Kidney epithelial cell (primary cell): ENCODE measurements at places on chromosomes 7 and 10. TPM values are rescaled to one million over a fixed set of nuclear protein-coding genes. Genes with fewer than 3 reads are reported as not detected.

SFTPA1 gene
- total RNA-seq, result not detected in 2 replicates

GRCh38 chr10:123858907-123859652, 32.5 kb downstream of the CPXM2 start:
- no peak for DNase-seq

- DNase-seq, result no peak
Measured at GRCh38 chr7:91520645-91521044, 256.4 kb downstream of the FZD1 start.

DNA sequence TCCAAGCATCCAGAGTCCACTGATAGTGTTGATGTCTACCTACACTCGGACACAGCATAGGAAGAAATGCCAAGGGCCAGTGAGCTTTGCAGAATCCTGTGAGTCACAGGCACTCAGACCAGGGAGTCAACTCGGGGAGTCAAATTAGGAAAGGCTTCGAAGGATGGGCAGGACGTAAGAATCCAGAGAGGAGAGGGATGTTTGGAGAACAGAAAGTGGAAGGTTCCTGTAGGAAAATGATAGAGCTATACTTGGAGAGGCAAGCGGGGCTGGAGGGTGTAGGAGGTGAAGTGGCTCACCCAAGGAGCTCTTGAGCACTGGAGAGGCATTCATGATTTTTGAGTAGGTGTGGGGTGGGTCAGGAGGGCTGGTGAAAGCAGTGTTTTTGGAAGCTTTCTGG, 3.0 kb downstream of the ZYX start:
- no peak for DNase-seq

GRCh38 chr7:39069896-39070881, 92.5 kb downstream of the POU6F2 start:
- DNase-seq, result no peak

MKI67 gene
- total RNA-seq, result 5.1 and 5.6 TPM in 2 replicates

DNA sequence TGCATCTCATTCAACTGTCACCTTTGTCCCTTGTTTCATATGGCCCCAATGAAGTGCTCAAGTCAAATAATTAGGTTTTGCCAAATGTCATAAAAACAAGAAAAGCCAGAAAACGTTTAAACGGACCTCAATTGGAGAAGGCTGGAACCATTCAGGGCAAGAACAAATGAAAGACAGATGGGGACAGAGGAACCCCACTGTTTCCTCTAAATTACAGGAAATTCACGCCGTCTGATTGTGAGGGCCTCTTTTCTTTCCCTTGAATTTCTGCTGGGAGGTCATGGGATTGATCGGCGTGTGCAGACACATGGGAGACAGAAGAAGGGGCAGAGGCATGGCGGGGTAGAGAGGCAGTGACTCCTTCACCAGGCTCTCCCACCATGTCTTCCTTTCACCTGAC, 656.4 kb downstream of the KCNMA1 start:
- DNase-seq, result no peak

- no peak for DNase-seq
Measured at GRCh38 chr7:3897430-3898372, 596.6 kb downstream of the SDK1 start.

GRCh38 chr10:123044391-123044790, 35.6 kb downstream of the ACADSB start:
- no peak for DNase-seq

DNA sequence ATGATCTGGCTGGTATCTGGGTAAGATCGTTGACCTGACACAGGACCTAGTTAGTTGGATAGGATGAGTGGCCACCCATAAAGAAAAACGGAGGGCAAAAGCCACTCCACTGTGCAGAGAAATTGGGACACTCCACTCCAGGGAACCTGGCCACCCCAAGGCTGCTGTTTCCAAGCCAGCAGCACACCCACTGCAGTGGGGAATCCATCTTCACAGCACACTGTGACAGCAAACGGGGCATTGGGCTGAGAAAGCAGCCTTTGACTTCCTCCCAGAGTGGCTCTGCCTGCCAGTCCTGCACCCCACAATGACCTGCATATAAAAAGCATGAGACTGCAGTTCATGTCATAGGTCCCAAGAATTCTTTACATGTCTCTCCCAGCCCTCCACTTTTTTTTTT, 52.9 kb downstream of the MTPN start:
- no peak for DNase-seq

CCDC71L gene
- total RNA-seq, result 26.2 and 32.1 TPM in 2 replicates

SFTPA2 gene
- not detected in 2 replicates for total RNA-seq

DNA sequence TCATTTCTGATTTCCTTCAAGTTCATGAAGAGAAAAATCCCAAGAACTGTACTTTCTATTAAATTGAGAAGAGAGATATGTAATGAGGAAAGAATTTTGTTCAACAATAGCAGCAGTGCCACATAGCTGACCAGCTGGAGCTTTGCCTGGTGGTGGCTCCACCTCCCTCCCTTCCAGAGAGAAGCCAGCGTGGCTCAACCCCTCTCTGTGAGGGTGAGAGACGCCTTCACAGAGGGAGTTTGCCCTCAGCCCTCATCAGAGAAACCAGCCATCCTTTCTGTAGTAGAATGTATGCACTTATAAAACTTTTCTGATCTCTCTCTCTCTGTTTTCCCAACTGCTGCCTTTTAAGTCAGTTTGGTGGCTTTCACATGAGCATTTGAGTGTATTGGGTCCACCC, 20.5 kb upstream of the COL1A2 start:
- DNase-seq, result no peak
